Large intestine (tissue), 12 donors: ENCODE measurements at places on chromosomes 12 and 14. TPM values are rescaled to one million over a fixed set of nuclear protein-coding genes. Genes with fewer than 3 reads are reported as not detected.

- H3K36me3 ChIP-seq, result peaks cover 5% of the 10 kb centered on the region
- H3K4me1 ChIP-seq, result no peaks in the 10 kb centered on the region
- no peak within 1 kb of the TSS for H3K4me3 ChIP-seq
- no peak for DNase-seq
- H3K27me3 ChIP-seq, result no peaks in the 10 kb centered on the region
These were observed at the start of gene ENDOU for GRCh38 chr12:47725091-47725772. ENDOU (minus strand) TSS chr12:47725490; CDS start chr12:47725413, 77 bp downstream.

DNA sequence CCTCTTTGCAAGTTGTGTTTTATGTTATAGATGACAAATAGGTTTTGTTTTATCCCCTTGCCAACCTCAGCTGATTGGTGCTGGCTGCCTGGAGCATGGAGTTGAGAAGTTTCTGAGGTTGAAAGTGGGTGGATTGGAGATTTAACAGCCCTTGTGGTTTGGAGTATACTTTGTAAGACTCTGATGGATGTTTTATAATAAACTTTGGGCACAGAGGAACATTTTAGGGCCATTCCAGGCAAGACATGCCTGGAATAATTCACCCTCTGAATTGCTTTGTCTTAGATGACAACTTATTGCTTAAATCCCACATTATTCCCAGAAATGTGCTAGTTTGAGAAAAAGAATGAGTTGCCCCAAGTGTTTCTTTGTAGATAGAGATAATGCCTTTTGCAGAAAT lies 158.9 kb downstream of the SLC5A8 start:
- no peaks in the 10 kb centered on the region for H3K36me3 ChIP-seq
- peaks cover 22% of the 10 kb centered on the region for H3K4me1 ChIP-seq
- H3K4me3 ChIP-seq, result no peak overlapping the region
- H3K27me3 ChIP-seq, result no peaks in the 10 kb centered on the region

SLCO1B1 gene
- polyA plus RNA-seq, result not detected

LRP1-AS gene
- polyA plus RNA-seq, result 1.7 TPM

- no peak for DNase-seq
- no peak overlapping the region for H3K27ac ChIP-seq
- H3K36me3 ChIP-seq, result no peaks in the 10 kb centered on the region
- no peak overlapping the region for H3K4me3 ChIP-seq
These were observed 27.1 kb upstream of the DICER1 start for GRCh38 chr14:95184413-95184790.
